ENCODE measurements at places on chromosomes 2 and 18.

- no peak for DNase-seq
Observed at GRCh38 chr2:125559186-125559585, 1096.8 kb upstream of the GYPC start.

DNA sequence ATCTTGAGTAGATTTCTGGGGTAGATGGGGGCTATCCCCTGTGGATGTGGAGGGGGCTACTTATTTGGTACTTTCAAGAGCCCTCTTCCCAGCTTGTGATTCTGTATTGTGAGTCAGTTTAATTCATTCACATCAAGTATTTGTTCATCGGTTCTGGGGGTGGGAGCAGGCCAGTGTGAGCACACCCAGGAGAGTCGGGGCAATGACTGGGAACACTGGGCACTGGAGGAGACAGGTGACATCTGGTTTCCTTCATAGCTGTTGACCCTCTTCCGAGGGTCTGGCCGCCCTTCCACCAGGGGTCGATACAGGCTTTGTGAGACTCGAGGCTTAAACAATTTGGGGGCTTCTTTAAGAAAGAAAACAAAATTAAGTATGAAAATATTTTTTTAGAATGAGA, 2.5 kb upstream of the TOGARAM2 start:
- DNase-seq: no peak

GRCh38 chr2:74528600-74529356, 728 bp downstream of the AUP1 start:
- DNase-seq: no peak

GRCh38 chr2:112805542-112805941, 21.2 kb upstream of the IL1A start:
- DNase-seq: no peak

DNA sequence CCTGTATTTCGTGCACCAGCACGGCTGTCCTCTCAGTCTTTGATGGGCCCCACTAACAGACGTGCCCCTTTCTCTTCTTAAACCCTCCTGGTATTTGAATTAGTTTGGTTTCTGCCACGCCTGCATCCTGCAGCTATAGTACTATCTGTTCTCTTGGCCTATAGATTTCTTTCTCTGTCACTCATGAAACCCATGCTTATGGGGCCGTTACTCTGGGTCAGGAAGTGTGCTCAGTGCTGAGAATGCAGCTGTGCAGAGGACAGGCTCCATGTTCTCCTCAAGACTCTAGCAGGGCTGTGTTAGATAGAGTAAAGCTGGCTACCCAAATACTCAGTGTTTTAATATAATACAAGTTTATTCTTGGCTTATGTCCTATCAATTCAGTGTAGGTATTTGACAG, 180.0 kb downstream of the INSIG2 start:
- DNase-seq: no peak

- DNase-seq: no peak
Observed at GRCh38 chr2:239118675-239119211, 270.9 kb downstream of the TWIST2 start.

GRCh38 chr2:154546341-154546740, 152.2 kb upstream of the KCNJ3 start:
- DNase-seq: no peak

- DNase-seq: no peak
Observed at GRCh38 chr2:68423966-68424650, 43.0 kb downstream of the FBXO48 start.

DNA sequence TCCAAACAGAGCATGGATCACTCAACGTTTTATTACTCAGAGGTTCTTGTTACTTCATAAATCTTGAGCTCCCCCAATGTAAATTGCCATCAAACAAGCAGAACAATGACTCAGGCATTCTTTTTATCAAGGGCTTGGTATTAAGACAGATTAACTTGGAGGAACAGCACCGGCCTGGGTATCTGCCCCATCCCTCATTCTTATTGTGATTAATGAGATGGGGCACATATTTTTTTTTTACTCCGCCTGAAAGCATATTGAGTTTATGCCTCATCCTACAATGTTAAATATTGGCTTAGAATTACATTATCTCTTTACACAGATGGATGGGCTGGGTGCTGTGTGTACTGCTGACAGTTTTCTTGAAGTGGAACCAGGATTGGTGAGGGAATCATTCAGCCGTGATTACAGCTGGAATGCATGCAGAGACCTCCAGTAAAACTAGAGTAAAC, 387.3 kb downstream of the CLIP4 start:
- no peak for DNase-seq

- DNase-seq: no peak
Observed at GRCh38 chr2:128477891-128478290, 159.2 kb upstream of the HS6ST1 start.

DNA sequence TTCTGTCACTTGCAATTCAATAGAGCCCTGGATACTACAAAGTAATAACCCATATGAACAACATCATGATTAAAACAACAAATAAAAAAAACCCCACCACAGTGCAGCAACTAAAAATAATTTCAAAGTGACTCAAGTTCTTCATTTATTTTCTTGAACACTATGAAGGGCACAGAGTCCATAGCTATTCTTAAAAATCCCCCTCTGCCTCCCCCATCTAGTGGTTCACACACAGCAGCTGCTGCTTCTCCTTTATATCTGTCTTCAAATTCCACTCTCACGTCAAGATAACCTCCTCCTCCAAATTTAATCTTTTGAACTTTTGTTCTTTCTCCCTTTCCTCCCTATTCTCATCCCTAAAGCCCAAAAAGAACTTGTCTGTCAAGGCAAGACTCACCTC, 591.3 kb downstream of the ZEB2 start:
- no peak for DNase-seq

DNA sequence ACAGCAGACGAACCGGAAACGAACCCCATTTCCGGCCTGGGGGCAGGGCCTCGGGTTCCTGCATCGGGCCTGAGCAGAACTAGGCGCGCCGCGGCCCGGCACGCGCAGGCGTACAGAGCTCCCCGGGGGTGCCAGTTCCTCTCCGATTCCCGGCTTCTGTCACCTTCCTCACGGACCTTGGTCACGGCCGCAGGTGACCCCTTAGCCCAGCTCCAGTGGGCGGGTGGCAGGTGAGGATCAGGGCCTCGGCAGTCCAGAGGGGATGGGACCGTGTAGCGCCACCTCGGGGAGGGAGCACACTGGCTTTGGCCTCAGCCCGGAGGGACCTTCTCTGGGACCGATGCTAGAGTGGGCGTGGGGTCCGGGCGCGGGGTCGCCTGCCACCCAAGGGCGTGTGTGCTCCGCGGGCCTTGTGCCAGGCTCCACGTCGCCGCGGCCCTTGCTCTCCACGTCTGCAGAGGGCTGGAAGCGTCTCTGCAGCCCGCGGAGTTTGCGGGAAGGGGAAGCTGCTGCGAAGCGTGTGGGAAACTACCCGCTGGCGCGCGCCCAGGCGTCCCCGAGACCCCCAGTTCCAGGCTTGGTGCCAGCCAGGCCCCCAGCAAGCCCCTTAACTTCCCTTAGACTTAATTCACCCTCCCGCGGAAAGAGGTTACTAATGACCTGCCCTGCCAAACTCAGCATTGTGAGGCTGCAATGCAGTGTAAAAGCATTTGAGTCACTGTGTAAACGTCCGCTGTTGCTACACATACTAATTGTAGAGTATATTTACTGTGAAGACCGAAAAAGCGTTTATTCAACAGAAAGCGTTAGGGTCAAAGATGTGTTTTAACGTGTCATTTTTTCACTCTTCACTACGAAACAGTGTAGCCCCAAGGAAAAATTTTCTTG, at the start of gene TRAPPC12:
Gene TRAPPC12, plus strand, starts transcription at position 48 of the 888 bp plus-strand sequence. CDS start 7,930 bp downstream, outside the sequence.
- DNase-seq: peak; percentile 93

DNA sequence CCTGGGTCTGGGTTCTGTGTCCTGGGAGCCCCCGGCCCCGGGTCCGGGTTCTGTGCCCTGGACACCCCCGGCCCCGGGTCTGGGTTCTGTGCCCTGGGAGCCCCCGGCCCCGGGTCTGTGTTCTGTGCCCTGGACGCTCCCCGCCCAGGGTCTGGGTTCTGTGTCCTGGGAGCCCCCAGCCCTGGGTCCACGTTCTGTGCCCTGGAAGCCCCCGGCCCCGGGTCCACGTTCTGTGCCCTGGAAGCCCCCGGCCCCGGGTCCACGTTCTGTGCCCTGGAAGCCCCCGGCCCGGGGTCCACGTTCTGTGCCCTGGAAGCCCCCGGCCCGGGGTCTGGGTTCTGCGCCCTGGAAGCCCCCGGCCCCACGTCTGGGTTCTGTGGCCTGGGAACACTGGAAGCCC, 253.9 kb downstream of the TWIST2 start:
- DNase-seq: no peak

GRCh38 chr2:86319700-86320580, 17.5 kb downstream of the REEP1 start:
- no peak for DNase-seq

DNA sequence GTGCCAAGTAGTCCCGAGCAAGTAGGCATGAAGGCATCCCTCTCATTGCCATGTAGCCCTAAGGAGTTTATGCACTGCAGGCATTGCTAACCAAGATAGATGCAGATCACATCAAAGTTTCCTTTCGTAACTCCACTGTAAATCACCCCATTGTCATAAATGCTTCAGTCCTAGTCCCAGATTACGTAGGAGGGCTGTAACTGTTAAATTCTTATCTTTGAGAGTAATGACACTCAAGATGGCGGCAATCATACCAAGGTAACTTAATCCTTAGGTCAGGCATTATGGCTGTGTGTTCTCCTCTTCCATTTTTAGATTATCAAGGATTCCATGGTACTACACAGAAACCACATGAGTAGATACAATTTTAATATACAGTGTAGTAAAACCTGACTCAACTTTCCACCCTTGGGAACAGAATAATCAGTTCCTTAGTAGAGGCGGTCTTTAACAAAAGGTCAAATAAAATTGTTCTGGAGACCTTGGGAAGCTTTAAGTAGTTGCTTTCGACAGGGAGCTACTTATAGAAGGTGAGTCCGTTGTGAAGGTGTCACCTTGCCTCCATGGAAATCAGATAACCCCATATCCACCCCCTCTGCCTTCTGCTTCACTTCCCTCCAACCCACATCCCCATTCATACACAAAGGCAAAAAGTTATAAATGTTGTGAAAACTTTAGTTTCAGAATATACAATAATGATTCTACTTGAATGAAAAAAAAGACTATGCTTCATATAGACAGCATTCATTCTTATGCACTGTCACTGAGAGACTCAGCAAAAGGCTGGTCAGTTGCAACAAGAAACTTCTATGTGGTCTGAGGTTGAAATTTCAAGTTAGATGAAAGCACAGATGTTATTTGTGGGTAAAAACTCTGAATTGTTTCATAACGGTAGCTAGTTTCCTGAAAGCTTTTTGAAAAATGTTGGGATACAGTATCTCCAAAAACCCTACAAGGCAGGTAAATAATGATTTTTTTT, 64.8 kb upstream of the GALNT5 start:
- DNase-seq: no peak

DNA sequence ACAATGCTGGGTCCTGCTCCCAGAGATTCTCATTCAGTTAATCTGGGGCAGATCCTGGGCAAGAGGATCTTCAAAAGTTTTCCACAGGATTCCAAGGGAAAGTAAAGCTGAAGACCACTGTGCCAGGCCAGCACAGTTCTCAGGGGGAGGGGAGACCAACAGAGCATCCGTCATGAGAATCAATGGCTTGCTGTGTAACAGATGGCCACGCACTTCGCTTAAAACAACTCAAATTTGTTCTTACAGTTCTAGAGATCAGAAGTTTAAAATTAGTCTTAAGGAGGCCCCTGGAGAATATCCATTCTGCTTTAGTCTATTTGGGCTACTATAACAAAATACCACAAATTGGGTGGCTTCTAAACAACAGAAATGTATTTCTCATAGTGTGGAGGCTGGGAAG, 17.4 kb upstream of the SEH1L start:
- no peak for DNase-seq

DNA sequence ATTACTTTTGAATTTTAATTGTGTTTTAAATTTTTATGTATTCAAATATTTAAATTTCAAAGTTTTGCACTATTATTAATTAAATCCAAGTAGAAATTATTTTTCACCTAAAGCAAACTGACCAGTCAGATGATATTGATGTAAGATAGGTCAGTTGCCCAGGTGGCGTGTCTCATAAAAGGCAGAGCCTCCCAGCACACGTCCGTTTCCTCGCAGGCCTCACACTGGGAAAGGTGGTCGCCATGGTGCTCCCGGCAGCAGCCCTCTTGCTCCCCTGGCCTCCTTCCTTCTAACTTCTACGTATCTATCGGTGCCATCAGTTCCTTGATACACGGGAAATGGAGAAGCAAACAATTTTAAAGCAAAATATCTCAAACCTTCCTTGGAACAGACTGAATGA, 516.8 kb downstream of the GALR1 start:
- no peak for DNase-seq

- no peak for DNase-seq
Observed at GRCh38 chr2:102046135-102046986, 54.6 kb downstream of the IL1R2 start.

- DNase-seq: no peak
Observed at GRCh38 chr2:151007365-151007764, 254.3 kb downstream of the RBM43 start.

- no peak for DNase-seq
Observed at GRCh38 chr2:131120815-131121317, 15.7 kb downstream of the PLEKHB2 start.

- DNase-seq: peak; percentile 95
Observed at GRCh38 chr2:159146996-159147666, 139.4 kb downstream of the WDSUB1 start.

DNA sequence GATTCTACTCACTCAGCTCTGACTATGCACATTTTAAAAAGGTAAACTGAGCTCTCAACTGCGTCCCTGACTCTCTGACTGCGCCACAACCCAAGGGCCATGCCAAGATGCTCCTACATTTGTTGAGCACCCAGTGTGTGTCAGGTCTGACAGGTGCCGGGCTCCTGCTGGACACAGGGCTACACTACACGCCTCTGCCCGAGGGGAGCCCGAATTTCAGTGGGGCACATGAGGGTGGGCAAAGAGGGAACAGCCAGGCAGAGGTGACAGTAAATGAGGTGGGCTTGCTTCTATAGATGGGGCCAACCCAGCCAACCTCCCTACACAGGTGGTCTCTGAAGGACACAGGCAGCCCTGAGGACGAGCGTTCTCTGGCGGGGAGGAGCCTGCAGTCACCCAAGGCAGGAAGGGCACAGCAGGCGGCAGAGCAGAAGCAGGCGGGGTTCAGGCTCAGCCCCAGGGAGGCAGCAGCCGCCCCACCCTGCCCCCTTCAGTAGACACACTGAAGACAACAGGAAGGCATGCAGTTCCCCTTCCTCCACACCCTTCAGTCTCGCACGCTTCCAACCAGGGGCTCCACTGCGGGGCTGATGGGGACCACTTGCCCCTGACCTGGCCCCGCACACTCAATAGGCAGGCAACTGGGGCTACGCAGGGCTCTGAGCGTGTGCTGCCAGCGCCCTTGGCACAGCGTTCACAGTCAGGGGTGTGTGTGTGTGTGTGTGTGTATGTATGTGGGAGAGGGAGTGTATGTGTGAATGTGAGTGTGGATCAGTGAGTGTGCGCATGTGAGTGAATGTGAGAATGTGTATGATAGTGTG, 98.4 kb downstream of the UXS1 start:
- DNase-seq: no peak

- DNase-seq: no peak
Observed at GRCh38 chr2:191246820-191247380, 1.7 kb downstream of the MYO1B start.

DNA sequence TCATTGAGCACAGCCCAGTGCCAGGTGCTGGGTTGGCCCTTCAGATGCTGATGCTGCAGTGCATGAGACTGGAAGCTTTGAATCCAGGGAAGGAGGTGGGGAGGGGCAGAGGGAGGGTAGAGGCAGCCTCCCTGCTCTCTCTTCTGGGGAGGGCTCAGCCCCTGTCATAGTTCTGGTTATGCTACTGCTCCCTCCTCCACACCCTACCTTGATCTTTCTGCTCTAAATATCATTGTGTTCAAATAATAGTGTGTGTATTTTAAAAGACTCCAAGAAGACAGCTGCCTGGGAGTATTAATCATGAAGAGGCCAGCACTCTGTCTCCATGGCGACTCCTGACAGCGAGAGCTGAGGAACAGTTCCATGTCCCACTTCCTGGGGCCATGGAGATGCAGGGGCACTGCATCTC, 3.8 kb upstream of the EGR4 start:
- DNase-seq: no peak
